Activated naive CD8-positive, alpha-beta T cell treated with anti-CD3 and anti-CD28 coated beads, Interleukin-2, amount 10 ng/mL, durations not matched to agents 7 days and 5 days (primary cell): ENCODE measurements at places on chromosomes 4 and X.

GRCh38 chrX:19515615-19516105 is 352 bp upstream of the MAP3K15 start:
- no peak for DNase-seq

- DNase-seq: no peak
Measured at GRCh38 chrX:71650333-71650969, 16.9 kb upstream of the LOC101059915 start.

DNA sequence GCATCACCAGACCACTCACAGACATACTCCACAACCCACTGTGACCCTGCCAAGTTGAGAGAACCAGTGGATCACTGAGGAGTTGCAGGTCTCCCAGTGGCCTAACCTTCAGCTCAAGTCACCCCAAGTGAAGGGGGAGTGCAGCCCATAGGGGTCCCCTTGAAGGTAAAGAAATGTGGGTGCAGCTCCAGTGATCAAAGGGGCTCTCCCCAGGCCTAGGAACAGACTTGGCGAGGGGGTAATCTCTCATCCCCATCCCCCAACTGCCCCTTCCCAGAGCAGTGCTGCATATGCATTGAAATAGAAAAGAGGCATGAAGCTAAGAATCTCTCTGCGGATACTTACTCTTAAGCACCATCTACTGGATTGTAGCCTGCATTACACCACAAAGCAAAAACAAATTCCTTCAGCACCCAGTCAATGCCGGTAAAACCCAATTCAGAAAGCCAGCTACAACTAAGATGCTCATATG is 27.0 kb downstream of the MAGEE1 start:
- peak; percentile 26 for DNase-seq

- DNase-seq: no peak
Measured at GRCh38 chr4:56245547-56246232, 141.6 kb downstream of the AASDH start.

DNA sequence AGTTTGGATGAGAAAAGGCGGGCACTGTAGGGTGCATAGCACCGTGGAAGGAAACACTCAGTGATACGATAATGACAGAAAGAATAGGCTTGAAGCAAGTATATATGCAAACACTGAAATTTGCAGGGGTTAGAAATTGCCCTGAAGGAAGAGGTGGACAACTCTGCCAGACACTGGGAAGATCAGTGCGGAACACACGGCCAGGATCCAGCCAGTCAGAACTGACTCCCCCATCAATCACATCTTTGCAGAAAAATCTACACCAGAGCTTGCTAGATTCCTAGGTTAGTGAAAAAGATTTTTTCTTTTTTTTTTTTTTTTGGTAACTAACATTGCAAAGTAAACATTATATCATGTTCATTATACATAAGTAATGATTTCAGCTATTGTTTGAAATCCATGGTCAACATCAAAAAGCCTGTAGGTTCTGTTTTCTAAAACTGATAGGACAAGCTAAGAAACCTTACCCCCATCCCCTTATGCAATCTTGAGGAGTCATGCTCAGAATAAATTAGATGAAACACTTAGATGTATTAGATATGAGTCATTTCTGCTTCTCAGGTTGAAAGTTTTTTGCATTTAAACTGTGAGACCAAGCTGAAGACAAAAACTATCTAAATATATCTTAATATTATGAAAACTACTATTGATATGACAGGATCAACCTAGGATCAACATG is 38.9 kb downstream of the TRIML1 start:
- DNase-seq: no peak

- DNase-seq: no peak
Measured at GRCh38 chrX:74535086-74535407, 79.4 kb downstream of the RLIM start.

GRCh38 chrX:137573324-137574101 is 7.6 kb downstream of the ZIC3 start:
- no peak for DNase-seq

DNA sequence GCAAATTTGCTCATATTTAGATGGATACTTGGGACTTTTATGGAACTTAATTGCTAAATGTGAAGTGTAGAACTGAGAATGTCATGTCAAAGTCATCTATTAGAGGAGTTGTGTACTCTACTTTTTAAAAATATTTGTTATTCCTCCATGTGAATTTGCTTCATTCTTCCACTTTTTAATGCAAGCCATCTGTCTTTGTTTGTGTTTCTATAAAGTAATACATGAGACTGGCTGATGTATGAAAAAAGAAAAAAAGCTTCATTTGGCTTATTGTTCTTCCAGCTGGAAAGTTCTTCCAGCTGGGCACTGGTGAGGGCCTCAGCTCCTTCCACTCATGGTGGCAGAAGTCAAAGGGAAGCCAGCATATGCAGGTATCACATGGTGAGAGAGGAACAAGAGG is 114.6 kb upstream of the GRID2 start:
- no peak for DNase-seq

GRCh38 chr4:123166023-123166422 is 230.6 kb upstream of the SPRY1 start:
- no peak for DNase-seq

DNA sequence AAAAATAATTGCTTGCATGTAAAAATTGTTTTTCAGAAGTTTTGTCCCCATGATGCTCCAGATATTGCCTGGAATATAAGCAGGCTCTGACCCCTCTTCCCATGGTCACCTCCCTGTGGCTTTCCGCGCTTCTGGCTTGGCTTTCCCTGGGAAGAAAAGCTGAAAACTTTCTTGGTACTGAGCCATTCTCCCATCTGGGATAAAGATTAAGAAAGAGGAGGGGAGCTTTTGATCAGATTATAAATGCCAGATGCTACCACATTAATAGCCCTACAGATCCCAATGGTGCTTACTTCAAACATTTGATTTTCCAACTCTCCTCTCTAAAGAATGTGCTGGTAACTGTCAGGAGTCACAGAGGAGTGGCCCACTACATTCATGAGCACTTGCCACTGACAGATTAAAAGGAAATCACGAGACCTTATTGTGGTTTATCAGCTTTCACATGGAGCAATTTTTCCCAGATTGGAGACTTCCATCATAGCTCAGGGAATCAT is 54.4 kb upstream of the GAB1 start:
- no peak for DNase-seq

DNA sequence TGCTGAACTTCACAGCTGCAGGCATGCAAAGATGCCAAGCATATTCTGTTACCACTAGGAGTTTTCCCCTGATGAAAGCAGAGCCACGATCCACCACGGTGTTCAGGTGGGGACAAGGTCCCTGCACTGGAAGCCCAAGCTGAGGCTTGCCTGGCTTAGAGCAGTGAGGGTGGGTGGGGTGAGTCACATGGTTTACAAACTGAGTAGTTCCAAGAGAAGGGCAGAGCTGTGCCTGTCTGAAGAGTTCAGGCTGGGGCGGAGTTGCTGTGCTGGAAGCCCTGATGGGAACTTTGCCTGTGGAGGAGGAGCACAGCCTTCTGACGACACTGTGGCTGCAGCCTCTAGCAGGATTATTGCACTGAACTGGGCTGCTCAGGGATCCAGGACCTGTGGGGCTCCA is 45.5 kb downstream of the FAM9B start:
- DNase-seq: no peak

- no peak for DNase-seq
Measured at GRCh38 chr4:7395645-7396044, 39.1 kb downstream of the PSAPL1 start.

- no peak for DNase-seq
Measured at GRCh38 chr4:76354517-76355473, 48.3 kb downstream of the STBD1 start.

GRCh38 chrX:72693477-72693876 is 20.6 kb downstream of the PHKA1 start:
- no peak for DNase-seq

- DNase-seq: no peak
Measured at GRCh38 chr4:140637836-140638235, 69.1 kb upstream of the UCP1 start.

- DNase-seq: no peak
Measured at GRCh38 chr4:73831569-73831968, 4.9 kb upstream of the CXCL6 start.

- DNase-seq: no peak
Measured at GRCh38 chr4:81509191-81509590, 37.5 kb upstream of the RASGEF1B start.

- no peak for DNase-seq
Measured at GRCh38 chr4:165464376-165464775, 85.6 kb downstream of the CPE start.

GRCh38 chr4:22987870-22988269 is 295.1 kb downstream of the GBA3 start:
- no peak for DNase-seq

DNA sequence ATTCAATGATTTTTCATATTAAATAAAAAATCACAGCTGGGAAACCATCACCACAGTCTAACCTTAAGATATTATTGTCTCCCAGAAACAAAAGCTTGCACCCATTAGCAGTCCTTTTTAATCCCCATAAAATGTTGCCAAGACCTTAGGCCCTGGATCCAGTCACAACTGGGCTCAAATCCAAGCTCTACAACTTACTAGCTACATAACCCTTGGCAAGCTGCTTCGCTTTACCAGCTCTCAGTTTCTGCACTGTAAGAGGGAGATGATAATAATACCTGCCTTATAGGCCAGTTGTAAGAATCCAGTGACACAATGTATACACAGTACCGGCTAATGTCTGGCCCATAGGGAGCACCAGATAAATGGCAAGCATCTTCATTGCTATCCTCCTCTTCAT is 400.9 kb upstream of the FGF13 start:
- no peak for DNase-seq

DNA sequence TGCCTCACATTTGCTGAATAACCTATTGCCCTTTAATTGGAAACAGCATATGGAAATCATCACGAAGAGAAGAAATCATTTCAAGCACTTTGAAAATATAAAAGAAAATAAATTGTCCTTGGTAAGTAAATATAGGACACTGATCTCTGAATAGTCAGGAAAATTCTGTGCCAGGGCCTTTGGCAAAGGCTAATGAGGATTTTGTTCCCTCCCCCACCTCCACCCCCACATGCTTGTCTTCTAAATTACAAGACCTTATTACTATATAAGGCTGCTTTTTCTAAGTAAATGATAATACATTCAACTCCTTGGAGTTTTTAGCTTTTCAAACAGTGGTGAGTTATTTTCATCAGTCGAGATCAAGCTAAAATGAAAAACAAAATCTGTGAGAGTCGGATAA is 15.8 kb downstream of the SYNPO2 start:
- no peak for DNase-seq

- DNase-seq: no peak
Measured at GRCh38 chrX:73561801-73562200, 1.2 kb upstream of the CHIC1 start.

- DNase-seq: no peak
Measured at GRCh38 chrX:24862343-24862742, 153.4 kb downstream of the ARX start.

- no peak for DNase-seq
Measured at GRCh38 chr4:78766650-78767049, 9.5 kb upstream of the BMP2K start.

DNA sequence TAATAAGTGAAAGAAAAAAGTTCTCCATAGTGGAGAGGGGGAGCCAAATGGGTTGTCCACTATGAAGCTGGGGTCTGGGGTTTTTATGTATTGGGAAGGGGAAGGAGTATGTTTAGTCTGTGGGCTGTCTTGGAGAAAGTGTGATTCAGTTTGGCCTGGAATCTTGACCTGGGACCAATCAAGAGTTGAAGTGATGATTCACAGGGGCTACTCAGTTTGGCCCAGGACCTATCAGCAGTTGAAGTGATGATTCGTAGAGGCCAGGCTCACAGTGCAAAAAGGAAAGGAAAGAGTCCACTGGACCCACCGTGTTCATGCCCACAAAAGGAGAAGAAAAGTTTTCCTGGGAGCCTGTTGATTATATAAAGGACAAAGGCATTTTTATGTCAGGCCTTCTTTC is 47.3 kb upstream of the RAB9B start:
- DNase-seq: no peak

- DNase-seq: no peak
Measured at GRCh38 chrX:22300130-22300529, 27.4 kb downstream of the CBLL2 start.

GRCh38 chr4:62250100-62250499 is 1050.0 kb downstream of the ADGRL3 start:
- DNase-seq: no peak

GRCh38 chr4:74794382-74795010 is at the start of gene BTC:
TSS of gene BTC (minus strand) at chr4:74794523. CDS start at chr4:74794325, 198 bp downstream.
- no peak for DNase-seq

- no peak for DNase-seq
Measured at GRCh38 chr4:155914782-155915181, 11.3 kb downstream of the TDO2 start.

GRCh38 chr4:89539374-89539773 is 231.8 kb upstream of the GPRIN3 start:
- no peak for DNase-seq

- peak; percentile 46 for DNase-seq
Measured at GRCh38 chr4:139735381-139736273, 70.0 kb downstream of the MGST2 start.

GRCh38 chr4:73396993-73397972 is 6.8 kb upstream of the ALB start:
- no peak for DNase-seq

DNA sequence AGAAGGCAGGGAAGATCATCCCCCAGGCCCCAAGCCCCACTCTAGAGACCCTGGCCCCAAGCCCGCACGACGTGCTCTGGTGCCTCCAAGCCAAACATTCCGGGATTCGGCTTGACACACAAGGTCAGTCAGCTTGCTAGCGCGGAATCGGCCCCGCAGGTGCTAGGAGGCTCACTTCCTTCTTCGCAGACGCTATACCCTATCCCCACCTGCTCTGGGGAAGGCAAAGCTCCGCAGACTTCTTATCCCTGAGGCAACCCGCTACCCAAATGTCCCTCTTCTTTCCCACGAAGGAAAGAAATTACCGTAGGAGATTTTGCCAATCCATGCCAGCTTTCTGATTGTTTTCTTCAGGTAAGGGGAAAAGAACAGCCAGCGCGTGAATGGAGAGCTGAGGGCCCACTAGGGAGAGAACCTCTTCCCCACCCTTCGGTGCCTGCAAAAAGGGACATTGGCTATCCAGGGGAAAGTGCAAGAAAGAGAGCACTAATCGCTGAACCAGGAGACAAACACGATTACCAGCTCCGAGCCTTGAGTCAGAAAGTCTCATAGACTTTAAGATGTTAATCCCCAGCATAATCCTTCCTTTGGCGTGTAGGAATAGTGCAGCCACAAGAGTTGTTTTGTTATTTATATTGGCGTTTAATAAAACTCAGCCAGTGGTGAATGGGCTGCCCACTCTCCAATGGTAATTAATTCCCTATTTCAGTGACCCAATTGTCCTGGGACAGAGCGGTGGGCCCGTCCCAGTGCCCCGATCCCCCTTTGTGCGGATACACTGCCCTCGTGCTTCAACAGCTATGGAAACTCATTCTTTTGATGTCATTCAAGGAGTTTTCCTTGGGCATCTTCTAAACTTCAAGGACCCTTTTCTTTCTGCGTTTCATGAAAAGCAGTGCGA is 5.4 kb upstream of the NEUROG2 start:
- peak; percentile 42 for DNase-seq

DNA sequence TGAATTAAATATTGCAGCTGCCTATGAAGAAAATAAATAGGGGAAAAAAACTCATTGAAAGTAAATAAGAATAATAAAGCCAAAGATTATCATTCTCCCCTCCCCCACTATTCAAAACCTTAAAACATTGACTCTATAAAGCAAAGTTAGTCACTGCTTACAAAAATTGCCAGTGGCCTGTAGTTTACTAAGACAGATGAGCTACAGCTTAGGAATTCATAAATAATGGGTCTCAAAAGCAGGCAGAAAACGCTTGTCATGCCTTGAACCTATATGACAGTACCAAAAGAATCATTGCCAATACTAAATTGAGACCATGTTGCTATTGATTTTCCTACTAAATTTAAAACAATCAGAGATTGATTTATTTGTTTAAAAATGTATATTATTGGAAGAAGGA is 78.9 kb downstream of the SLC10A7 start:
- DNase-seq: no peak

- DNase-seq: no peak
Measured at GRCh38 chr4:56874923-56875322, 32.8 kb upstream of the REST start.
